MG63 (cell line): ENCODE measurements at places on chromosomes 6 and 20.

GRCh38 chr6:52539607-52540006 is 37.3 kb downstream of the TRAM2 start:
- peak; percentile 67 for DNase-seq

- DNase-seq, result peak; percentile 7
These were observed 626 bp upstream of the CDK5RAP1 start for GRCh38 chr20:33401921-33402369.

GRCh38 chr20:22499515-22500166 is 84.7 kb downstream of the FOXA2 start:
- no peak for DNase-seq

GRCh38 chr6:131036601-131037000 is 26.4 kb downstream of the EPB41L2 start:
- DNase-seq, result no peak

DNA sequence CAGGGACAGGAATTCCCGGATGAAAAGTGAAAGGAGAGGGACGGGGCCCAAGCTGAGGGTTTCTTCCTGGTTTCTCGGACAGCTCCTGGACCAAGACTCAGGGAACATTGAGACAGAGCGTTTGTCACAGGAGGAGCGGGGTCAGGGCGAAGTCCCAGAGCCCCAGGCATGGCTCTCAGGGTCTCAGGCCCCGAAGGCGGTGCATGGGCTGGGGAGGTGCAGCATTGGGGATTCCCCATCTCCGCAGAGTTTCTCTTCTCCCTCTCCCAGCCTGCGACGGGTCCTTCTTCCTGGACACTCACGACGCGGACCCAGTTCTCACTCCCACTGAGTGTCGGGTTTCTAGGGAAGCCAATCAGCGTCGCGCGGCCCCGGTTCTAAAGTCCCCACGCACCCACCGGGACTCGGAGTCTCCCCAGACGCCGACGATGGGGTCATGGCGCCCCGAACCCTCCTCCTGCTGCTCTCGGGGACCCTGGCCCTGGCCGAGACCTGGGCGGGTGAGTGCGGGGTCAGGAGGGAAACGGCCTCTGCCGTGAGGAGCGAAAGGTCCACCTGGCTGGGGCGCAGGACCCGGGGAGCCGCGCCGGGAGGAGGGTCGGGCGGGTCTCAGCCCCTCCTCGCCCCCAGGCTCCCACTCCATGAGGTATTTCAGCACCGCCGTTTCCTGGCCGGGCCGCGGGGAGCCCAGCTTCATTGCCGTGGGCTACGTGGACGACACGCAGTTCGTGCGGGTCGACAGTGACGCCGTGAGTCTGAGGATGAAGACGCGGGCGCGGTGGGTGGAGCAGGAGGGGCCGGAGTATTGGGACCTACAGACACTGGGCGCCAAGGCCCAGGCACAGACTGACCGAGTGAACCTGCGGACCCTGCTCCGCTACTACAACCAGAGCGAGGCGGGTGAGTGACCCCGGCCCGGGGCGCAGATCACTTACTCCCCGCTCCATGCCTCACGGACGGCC is 54.6 kb upstream of the POLR1H start:
- DNase-seq, result no peak

GRCh38 chr6:73418081-73418741 is 23.6 kb downstream of the DDX43 start:
- peak; percentile 15 for DNase-seq

DNA sequence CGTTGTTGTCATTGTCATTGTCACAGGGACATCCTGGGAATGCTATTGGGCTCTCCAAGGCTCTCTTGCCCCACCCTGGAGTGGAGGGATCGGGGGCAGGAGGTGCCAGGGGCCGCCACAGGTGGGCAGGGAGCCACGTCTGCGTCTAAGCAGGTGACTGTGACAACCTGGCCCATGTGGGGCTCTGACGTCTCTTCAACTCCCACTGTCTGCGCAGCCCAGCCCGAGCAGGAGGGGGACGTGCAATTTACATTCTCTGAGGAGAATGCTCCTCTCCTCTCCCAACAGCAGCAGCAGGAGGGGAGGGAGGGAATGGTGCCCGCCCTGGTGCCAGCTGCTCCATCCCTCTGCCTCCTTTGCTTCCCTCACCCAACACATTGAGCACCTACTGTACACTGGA is 50.1 kb downstream of the GRM4 start:
- DNase-seq, result no peak

DNA sequence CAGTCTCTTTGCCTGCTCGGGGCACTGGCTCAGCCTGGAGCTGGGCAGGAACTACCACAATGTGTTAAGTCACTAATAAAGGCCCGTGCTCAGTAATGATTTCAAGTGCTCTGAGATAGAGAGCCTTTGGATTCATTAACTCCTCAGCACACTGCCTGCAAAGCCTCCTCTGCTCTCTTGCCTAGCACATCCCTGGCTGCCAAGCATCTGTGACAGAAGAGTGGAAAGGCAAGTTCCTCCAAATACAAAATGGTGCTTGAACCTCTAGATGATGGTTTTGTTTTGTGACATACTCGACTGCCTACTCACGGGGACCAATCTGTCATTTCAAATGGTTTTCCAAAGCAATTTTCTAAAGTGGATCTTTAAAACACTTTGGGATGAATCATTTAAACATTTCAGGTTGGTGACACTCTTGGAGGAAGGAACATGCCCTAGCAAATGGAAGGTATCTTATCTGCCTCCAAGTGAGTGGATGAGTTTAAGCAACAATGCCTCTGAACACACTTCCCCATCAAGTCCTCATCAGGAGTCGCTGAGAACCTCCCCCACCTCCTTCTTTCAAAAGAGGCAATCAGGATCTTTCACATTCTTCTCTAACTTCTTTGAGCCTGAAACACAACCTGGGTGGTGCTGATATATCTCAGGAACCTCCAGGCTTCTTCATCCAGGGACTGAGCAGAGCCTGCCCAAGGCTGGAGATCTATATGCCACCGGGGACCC is 35.8 kb downstream of the METTL24 start:
- DNase-seq, result no peak

DNA sequence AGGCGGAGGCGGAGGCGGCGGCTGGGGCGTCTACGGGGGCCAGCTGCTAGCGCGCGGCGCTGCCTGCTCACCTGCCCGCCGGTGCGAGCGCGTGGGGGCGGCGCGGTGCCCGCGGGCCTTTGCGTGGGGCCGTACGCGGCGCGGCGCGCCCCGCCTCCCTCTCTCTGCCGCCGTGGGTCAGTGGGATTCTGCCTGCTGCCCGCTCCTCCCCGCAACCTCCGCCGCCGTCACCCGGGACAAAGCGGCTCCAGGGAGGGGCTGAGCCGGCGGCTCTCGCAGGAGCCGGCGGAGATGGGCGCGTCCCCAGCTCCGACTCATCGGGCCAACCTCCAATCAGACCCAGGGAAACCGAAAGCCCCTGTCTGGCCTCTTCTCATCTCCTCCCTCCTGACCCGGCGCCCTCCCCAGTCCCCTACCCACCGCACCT is at the start of gene RCAN2:
RCAN2 (minus strand) TSS at position 249 of the 427 bp plus-strand sequence.
- peak; percentile 74 for DNase-seq

DNA sequence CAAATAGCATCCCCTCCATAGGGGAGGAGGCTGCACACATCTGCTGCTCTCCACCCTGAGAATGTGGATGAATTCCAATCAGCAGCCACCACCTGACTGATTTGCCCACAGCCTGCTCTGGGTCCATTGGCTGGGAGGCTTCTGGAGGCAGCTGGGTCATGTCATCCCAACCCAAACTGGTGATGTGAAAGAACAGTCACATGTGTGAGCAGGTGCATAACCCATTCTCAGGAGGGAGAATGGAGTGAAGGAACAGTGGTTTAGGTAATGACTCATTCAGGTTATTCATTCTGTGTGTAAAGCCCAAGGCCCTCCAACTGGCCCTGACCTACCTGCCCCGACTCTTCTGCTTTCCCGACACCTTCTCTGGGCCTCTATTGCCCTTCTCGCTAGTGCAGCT is 90.9 kb upstream of the GCM1 start:
- DNase-seq, result no peak

DNA sequence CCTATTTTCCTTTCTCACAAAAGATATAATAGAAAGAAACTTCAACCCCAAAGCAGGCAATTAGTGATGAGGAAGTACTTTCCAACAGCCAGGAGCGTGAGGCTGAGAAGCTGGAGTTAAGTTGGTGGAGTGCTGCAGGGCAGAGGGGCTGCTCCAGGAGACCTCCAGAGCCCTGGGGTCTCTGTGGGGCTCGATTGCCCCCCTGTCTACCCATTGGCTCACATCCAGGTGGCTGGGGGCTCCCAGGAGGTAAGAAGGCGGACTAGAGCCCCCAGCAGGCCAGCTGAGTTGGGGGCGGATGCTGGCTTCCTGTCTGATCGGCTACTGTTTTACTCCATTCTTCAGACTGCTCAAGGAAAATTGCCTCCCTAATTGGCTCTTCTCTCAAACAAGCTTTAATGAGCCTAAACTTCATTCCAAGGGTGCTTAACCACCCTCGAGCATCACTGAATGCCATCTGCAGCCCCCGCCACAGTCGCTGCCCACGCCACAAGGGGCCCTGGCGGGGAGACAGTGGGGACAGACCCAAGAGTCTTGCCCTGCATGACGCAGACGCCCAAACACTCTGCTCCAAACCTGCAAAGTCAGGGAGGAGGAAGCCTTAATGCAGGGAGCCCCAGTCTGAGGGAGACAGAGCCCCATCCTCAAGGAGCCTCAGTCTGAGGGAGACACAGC is 78.6 kb downstream of the MDGA1 start:
- DNase-seq, result no peak

- no peak for DNase-seq
These were observed 33.6 kb upstream of the CST7 start for GRCh38 chr20:24915440-24915839.

GRCh38 chr6:18004256-18004985 is 17.0 kb upstream of the KIF13A start:
- no peak for DNase-seq

DNA sequence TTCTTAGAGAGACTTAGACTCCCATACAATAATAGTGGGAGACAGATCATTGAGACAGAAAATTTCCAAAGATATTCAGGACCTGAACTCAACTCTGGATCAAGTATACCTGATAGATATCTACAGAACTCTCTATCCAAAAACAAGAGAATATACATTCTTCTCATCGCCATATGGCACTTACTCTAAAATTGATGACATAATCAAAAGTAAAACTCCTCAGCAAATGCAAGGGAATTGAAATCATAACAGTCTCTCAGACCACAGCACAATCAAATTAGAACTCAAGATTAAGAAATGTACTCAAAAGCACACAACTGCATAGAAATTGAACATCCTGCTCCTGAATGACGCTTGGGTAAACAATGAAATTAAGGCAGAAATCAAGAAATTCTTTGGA is 28.7 kb downstream of the PERP start:
- DNase-seq, result no peak

- DNase-seq, result no peak
These were observed 73.1 kb downstream of the PTCHD4 start for GRCh38 chr6:48037946-48038345.

GRCh38 chr20:35216541-35216940 is 9.9 kb upstream of the MMP24 start:
- peak; percentile 22 for DNase-seq

DNA sequence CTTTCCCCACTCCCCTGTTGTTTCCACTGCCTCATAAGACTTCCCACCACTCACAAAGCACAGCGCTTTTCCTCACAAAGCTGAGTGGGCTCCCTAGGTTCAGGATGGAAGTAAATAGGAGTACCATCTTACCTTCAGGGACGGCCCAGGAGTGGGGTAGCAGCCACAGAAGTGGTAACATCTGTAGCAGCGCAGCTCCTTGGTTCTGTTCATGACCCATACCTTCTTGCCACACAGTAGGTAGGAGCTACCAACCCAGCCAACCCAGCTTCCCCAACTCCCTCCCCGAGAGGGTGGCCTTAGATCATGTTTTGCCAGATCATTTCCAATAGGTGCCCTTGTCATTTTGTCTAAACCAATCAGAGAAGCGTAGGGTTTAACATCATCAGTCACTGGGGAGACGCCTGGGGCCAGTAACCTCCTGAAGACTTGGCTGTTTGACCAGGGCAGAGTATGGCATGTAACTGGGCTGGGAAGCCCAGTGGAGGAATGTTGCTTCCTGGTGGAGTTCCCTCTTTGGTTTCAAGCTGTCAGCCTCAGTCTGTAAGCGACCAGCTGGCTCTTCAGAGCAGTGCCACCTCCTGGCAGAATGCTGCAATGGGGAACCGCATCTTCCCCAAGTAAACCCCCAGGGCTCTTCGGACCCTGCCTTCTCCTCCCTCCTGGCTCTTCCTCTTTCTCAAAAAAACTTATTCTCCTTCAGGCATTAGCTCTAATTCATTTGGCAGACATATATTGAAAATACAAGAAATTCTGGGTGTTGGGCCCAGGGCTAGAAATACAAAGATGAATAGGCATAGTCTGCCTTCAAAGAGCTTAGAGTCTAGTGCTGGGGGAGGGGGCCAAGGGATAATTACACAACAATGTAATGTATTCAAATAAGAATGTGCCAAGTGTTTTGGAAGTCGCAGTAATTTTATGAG is at the start of gene HLA-DMA:
HLA-DMA (minus strand) TSS at position 281 of the 923 bp plus-strand sequence; CDS start at position 220, 61 bp downstream.
- DNase-seq, result peak; percentile 99

GRCh38 chr6:73644030-73644429 is 9.8 kb downstream of the SLC17A5 start:
- DNase-seq, result no peak

DNA sequence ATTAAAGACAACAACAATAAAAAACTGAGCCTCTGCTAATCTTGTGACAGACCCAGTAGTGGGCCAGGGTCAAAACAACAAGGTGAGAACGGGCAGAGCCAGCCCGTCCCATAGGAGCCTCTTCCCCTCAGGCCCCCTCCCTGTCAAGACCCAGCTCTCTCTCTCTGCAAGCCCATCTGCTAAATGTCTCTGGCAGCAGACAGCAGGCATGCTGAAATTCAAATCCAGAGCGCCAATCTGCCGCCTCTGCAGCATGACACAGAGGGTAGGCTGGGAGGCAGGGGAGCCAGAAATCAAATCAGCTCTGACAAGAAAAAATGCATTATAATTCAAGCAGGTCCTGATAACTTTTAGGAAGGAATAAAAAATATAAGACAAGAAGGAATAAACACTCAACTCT is 26.3 kb downstream of the METTL24 start:
- no peak for DNase-seq

DNA sequence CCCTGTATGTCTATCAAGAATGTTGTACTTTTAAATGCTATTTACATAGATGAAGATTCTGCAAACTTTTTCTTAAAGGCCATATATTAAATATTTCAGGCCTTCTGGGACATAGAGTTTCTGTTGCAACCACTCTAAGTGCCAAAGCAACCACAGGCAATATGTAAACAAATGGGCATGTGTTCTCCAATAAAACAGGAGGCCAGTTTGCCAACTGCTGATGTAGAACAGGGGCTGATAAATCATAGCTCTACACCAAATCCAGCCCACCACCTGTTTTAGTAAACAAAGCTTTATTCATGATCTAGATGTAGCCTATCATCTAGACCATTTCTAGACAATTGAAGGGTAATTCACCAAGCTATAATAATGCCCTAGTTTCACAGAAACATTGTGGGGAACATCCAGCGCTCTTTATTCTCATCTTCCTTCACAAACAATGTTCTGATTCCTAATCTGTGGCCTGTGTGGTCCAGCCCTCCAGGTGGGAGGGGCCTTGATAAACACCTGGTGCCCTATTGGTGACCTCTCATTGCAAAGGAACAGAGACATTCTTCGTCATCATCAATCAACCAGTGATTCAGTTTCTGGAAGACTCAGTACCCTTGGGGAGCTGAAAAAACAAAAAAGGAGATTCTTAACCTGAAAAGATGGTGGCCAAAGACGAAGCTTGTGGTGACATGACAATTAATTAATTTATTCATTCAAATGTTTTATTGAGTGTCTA is 80.2 kb downstream of the PREP start:
- no peak for DNase-seq

GRCh38 chr20:46023999-46024398 is 5.0 kb upstream of the SLC12A5 start:
- DNase-seq, result no peak

GRCh38 chr6:98041921-98042320 is 758.9 kb upstream of the MMS22L start:
- no peak for DNase-seq
